ENCODE measurements at places on chromosomes 13 and 19. TPM values are rescaled to one million over a fixed set of nuclear protein-coding genes. Genes with fewer than 3 reads are reported as not detected.

- DNase-seq, result no peak
Measured at GRCh38 chr19:44566984-44567383, 37.5 kb upstream of the CEACAM20 start.

- no peak for DNase-seq
Measured at GRCh38 chr13:101893021-101893420, 440.5 kb downstream of the ITGBL1 start.

GRCh38 chr13:66003558-66003957, 1226.6 kb downstream of the PCDH9 start:
- no peak for DNase-seq

The CLEC17A gene
- total RNA-seq, result not detected

DNA sequence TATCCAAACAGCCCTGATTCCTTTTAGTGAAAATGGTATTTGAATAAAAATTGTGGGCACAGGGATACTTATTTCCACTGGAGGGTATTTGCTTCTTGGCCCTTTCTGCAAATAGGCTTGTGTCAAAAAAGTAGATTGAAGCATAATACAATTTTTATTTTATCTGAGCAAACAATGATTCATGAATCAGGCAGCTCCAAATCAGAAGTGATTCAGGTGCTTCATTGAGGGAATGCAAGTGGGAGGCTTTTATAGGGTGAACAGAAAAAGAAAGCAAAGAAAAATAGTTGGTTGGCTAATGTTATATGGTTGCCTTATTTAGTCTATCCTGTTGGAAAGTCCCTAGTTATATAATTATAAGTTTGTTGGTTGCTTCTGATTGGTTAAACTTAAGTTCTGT, 117.9 kb downstream of the ITGBL1 start:
- no peak for DNase-seq

The CLDND2 gene
- total RNA-seq, result 19.6 TPM

The SCGB2B2 gene
- 0.24 TPM for total RNA-seq

The LGALS7B gene
- not detected for total RNA-seq

GRCh38 chr13:40667622-40667978, 1.2 kb upstream of the FOXO1 start:
- peak; percentile 71 for DNase-seq

GRCh38 chr13:111503376-111503775, 182.9 kb downstream of the TEX29 start:
- DNase-seq, result no peak

GRCh38 chr13:27245610-27246009, 5.7 kb upstream of the RPL21 start:
- DNase-seq, result no peak

GRCh38 chr13:39787086-39787487, 131.6 kb downstream of the COG6 start:
- peak; percentile 48 for DNase-seq

GRCh38 chr13:113964251-113964995, 9.5 kb downstream of the C13orf46 start:
- no peak for DNase-seq

The ZIM2 gene
- total RNA-seq, result not detected

The FPR3 gene
- total RNA-seq, result not detected

- DNase-seq, result no peak
Measured at GRCh38 chr13:37602733-37603381, 4.3 kb upstream of the POSTN start.

GRCh38 chr19:51136851-51137551, 5.1 kb upstream of the SIGLEC7 start:
- DNase-seq, result no peak

GRCh38 chr13:32264407-32264806, 50.8 kb downstream of the ZAR1L start:
- DNase-seq, result no peak

The SIGLECL1 gene
- total RNA-seq, result not detected

- DNase-seq, result no peak
Measured at GRCh38 chr13:100526318-100527000, 62.1 kb downstream of the GGACT start.

GRCh38 chr13:102260256-102260655, 141.6 kb downstream of the FGF14 start:
- DNase-seq, result no peak

DNA sequence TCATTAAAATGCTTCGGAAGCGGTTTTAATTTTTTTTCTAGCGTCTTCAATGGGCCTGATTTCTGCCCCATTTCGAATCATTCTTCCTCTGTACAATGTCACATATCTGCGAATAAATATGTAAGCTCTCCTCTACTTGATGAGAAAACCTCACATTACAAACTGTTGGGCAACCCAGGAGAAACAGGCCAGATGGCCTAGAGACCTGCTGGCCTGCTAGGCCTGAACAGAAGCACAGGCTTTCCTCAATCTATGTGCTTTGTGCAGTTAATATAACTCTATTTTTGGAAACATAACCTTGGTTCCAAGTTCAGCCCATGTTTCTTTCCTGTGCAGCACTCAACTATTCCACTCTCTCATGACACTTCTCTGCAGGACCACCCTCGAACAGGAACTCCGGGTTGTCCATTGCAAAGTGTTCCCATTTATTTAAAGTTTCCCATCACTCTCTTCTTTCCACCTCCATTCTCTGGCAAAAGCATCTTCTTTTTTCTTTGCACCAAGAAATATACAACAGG, 42.0 kb downstream of the DCLK1 start:
- no peak for DNase-seq

DNA sequence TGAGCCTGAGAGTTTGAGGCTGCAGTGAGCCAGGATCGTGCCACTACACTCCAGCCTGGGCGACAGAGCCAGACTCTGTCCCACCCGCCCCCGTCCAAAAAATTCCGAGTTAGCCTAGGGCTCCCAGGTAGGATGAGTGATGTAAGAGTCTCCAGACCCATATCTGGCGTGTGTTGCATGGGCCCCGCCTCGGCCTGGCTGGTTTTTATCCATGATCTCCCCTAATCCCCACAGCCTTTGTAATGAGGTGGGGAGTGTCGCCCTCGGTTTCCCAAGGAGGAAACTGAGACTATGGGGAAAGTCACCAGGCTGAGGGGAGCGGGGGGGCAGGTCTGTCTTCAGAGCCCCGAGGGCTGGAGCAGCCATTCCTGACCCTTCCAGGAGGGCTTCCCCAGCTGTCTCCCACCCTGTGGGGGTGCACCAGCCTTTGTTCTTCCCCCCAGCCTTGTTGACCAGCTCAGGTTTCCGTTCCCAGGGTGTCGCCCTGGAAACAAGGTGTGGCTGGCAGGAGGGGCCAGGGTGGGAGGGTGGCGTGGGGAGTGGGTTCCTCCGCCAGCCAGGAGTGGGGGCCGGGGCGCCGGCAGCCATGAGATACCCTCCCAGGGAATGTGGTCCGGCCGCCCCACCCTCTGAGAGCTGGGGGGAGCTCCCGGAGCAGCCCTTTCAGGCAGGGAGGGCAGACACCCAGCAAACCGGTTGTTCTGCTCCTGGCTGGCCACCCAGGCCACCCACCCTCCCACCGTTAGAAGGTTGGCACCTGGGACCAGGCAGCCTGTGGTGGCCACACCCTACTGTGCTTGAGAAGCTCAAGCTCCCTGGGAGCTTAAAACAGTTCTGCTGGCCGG, 11.5 kb downstream of the MYH14 start:
- DNase-seq, result no peak

The RDH8 gene
- total RNA-seq, result not detected

DNA sequence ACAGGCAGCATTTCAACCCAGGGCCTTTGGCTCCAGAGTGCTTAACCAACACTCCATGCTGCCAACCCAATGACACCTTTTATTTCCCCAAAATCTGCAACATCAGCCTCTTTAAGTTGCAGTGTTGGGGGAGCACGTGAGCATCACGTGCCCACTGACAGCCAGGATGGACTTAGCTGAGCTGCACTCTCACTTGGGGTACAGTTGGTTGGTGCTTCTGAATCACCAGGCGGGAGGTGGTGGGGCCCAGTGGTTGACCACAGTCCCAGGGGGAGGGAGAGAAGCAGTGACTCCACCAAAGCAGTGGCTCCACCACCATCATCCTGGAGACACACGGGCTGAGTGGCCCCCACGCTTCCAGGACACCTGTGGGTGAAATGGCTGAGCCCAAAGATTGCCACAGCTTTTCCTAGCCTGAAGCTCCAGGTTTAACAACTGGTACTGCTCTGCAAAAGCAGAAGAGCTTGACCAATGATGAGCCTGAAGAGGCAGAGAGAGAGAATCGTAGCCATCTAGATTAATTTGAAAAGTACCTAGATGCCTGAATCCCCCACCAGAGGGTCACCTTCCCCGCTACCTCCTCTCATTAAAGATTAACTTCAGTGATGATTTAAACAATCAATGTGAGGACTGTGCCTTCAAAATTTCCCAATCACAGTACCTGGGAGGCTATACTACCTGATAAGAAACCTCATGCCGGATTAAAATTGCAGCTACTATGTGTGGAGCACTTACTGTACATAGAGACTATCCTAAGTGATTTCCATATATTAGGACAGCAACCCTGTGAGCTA, 193.8 kb downstream of the FOXO1 start:
- DNase-seq, result no peak

DNA sequence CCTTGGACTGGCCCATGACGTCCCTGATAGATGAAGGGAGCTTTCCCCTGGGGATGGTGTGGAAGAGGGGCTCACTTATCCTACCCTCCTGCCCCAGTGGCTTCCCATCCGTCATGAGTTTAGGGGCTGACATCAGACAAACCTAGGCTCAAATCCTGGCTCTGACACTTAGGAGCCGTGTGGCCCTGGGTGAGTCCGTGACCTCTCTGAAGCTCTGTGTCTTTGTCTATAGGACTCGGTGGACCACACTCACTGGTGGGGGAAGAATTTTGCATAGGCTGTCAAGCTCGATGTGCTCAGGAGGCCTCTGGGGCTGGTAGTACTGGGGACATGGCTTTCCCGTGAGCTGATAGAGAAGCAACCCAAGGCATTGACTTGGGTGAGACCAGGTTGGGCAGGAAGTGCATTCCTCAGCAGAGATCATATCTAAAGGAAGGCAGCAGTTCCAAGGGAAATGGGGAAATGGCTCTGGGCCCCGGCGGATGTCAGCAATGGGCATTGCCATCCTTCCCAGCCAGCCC, 17.4 kb upstream of the AP1M2 start:
- DNase-seq, result peak; percentile 73

DNA sequence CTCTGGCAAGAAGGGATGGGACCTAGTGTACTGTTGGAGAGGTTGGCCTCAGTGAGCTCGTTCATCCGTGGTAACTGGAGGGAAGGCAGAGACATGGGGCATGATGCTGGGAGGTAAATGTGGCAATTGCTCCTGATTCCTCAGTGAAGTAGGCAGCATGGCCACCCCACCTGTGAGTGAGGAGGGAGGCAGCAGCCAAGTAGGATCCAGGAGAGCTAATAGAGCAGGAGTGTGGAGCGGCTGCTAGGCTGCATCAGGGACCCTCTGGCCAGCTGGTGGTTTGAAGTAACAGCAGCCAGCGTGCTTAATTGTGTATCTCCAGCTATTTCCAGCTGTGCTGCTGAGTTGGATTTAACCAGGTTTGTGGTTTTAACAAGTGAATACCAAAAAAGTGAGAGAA, 24.7 kb downstream of the TM9SF2 start:
- DNase-seq, result no peak

- DNase-seq, result no peak
Measured at GRCh38 chr19:19403373-19403901, 2.0 kb upstream of the GATAD2A start.

- DNase-seq, result no peak
Measured at GRCh38 chr13:98033277-98034247, 80.1 kb downstream of the IPO5 start.

The FGF22 gene
- not detected for total RNA-seq

- DNase-seq, result no peak
Measured at GRCh38 chr13:84640691-84641090, 758.4 kb upstream of the SLITRK1 start.

- no peak for DNase-seq
Measured at GRCh38 chr13:30337061-30337610, 29.8 kb upstream of the KATNAL1 start.

- no peak for DNase-seq
Measured at GRCh38 chr13:47475441-47475948, 525.6 kb downstream of the SUCLA2 start.

DNA sequence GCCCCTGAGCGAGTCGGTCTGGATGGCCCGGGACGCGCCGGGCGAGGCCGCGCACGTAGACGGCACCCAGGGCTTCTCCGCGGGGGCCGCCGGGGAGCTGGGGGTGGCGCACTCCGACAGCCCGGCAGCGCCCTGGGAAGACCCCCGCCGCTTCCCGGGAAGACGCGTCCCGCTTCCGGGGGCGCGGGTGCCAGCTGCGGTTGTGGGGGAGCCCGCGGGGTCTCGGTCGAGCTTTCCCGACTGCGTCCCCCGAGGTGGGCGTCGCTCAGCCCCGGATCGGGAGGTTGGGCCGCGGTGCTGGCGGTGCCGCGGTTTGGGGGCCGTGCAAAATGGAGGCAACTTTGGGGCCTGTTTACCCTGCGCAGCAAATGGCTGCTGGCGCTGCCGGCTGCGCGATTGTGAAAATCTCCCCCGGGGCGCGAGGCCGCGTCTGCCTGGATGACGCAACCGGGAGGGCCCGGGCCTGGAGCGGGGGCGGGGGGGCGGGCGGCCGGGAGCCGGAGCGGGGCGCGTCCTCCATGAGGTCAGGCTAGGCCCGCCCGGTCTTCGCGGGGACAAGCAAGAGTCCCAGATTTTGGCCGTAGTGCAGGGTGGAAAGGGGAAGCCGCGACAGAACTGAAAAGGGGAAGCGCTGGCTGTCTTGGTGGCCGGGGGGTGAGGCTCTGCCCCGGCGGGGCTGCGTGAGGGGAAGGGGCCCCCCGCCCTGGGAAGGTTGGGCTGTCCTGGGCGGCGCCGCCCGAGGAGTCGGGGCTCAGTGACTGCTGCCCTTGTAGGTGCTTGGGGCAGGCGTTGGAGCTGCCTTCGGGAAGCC, 11.3 kb downstream of the PEAK3 start:
- DNase-seq, result peak; percentile 91

GRCh38 chr13:49777746-49778614, 14.5 kb downstream of the KPNA3 start:
- DNase-seq, result peak; percentile 57

GRCh38 chr13:110089100-110089499, 217.9 kb downstream of the COL4A1 start:
- no peak for DNase-seq

The SOX1 gene
- not detected for total RNA-seq

- no peak for DNase-seq
Measured at GRCh38 chr19:8332976-8333766, 9.9 kb downstream of the KANK3 start.

DNA sequence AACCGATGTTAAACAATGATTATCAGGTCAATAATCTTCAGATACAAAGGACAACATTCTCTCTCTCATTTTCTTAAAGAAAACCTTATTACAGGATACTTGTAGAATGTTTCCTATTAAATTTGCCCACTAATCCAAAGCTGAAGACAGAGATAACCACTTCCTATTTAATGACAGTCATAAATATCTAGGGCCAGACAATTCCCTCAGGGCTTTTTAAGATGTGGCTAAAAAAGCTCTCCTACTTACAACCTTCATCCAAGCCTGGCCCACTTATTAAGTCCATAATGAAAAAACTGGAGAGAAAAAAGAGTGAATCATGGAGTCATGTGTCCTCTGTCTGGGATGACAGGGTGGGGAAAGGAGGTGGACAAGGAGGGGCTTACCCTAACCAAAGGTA, 235.9 kb downstream of the KLF12 start:
- no peak for DNase-seq

DNA sequence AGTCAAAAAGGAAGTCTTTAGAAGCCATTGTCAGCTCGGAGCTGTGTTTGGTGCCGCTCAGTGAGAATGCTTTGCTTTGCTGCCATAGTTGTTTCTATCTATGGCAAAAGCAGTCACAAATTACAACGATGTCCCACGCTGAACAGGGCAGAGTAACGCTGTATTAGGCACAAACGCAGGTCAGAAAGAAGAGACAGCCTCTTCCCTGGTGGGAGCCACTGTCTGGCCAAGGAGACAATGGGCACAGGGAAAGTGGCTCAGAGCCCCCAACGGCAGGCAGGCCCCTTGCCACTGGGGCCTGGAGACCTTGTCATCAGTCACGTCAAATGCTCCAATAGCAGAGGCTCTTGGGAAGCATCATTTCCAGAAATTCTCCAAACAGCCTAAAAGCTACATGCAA, 244.2 kb downstream of the TEX29 start:
- no peak for DNase-seq

All from activated CD4-positive, alpha-beta T cell treated with anti-CD3 and anti-CD28 coated beads, Interleukin-2, amount 10 ng/mL, durations not matched to agents 24 days and 14 days (primary cell).